Putamen (tissue), 1 donor: ENCODE measurements at places on chromosomes 3 and 15.

GRCh38 chr3:172138792-172139507 lies 99.6 kb downstream of the FNDC3B start:
- peak; percentile 83 for DNase-seq

- DNase-seq, result no peak
Measured at GRCh38 chr15:49273734-49274318, 103.8 kb downstream of the GALK2 start.

DNA sequence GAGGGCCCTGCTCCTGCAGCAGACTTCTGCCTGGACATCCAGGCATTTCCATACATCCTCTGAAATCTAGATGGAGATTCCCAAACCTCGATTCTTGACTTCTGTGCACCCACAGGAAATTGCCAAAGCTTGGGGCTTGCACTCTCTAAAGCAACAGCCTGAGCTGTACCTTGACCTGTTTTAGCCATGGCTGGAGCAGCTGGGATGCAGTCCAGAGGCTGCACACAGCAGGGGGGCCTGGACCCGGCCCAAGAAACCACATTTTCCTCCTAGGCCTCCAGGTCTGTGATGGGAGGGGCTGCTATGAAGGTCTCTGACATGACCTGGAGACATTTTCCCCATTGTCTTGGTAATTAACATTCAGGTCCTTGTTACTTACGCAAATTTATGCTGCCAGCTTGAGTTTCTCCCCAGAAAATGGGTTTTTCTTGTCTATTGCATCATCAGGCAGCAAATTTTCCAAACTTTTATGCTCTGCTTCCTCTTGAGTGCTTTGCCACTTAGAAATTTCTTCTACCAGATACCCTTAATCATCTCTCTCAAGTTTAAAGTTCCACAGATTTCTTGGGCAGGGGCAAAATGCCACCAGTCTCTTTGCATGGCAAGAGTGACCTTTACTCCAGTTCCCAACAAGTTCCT lies 11.8 kb upstream of the MYO5A start:
- no peak for DNase-seq

DNA sequence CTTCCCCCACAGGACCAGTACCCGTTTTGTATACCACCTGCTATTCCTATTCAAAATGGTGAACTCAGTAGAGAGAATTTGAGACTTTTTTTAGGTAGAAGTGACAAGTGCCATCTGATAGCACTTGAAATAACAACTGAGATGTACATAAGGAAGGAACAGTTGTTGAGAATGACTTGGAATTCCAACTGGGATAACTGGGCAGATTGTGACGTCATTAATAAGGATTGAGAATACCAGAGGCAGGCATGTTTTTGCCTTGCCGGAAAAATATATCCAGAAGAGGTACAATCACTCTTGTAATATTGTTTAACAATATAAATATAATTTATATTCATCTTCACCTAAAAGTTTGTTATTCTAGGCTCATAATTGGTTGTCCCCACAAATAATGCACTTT lies 454.1 kb upstream of the RGMA start:
- DNase-seq, result no peak

DNA sequence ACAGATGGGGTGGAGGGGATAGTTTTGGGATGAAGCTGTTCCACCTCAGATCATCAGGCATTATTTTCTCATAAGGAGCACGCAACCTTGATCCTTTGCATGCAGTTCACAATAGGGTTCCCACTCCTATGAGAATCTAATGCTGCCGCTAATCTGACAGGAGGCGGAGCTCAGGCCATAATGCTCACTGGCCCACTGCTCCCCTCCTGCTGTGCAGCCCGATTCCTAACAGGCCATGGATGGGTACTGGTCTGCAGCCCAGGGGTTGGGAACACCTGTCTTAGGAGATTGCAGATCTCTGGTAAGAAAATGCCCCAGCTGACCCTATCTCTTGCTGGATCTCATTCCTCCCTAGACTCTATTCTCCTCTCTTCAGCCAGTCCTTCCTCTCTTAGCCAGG lies 6.8 kb downstream of the CSTA start:
- no peak for DNase-seq

- DNase-seq, result no peak
Measured at GRCh38 chr15:31598620-31599019, 272.0 kb downstream of the KLF13 start.

DNA sequence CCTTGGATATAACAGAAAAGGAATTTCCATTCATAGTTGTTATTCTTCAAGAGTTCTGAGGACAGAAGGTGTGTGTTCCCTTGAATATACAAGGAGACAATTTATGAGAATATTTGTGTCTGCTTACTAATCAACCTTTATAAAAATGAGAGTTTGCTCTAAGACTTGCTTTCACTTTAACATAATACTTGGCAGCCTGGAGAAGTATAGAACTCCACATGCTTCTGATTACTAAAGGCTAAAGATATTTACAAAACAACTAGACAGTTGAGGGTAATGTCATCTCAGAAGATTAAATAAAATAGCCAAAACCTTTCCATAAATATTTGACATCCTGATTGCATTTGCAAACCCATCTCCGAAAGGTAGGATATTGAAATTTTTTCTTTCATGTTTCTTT lies 727.1 kb upstream of the NAALADL2 start:
- no peak for DNase-seq

- no peak for DNase-seq
Measured at GRCh38 chr3:99925584-99926230, 108.0 kb downstream of the CMSS1 start.

DNA sequence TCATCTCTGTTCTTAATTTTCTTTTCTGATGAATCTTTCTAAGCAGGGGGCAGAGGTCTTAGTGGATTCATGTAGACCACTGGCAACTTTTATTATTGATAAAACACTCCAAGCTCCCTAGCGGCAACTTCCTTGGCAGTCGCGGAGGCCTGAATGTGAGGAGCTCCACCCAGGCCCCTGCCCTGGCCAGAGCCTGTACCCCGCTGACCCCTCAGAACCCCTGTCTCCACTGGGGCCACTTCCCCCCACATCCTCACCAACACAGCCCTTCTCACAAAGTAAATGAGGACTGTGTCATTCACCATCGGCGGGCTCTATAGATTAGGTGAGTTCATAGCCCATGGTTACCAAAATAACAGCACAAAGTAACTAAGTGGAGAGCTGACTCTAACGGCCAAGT lies 111.6 kb downstream of the TPRA1 start:
- no peak for DNase-seq

DNA sequence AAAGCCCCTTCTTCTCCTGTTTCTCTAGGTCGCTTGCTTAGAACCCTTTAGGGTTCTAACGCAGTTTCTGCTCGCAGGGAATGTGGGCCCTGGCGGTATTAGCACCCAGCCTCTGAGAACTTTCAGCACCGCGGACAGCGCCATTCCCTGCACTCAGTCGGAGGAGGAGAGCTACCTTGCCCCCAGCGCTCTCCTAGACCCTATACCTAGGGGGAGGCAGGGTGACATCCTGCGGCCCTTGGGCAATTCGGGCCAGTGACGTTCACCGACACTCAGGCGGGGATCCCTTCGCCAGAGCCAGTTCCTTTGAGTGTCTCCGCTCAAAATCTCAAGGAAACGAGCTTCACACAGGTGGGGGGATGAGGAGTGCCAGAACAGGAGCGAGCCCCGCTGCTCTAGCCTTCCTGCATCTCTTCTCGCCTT lies 1.3 kb downstream of the SLC7A14 start:
- DNase-seq, result peak; percentile 49

GRCh38 chr3:184229394-184230080 lies at the start of gene VWA5B2:
VWA5B2 (plus strand) TSS chr3:184229585; CDS start chr3:184230529, 944 bp downstream.
- DNase-seq, result peak; percentile 29

DNA sequence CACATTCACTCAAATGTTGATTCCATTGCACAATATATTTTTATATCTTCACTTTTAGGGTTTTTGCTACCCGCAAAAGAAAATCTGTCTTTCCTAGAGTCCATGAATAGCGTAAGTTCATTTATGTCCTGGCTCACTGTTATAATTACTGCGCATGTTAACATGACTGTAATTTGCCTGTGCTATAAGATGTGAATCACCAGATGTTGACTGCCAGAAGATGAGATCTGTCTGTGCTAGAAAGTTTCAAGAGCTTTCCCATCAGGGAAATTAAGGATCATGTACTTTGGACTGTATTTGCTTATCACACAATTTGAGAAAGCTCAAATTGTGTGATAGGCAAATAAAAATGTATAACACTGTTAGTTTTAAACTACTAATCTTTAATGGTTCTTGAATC lies 322.5 kb downstream of the CHL1 start:
- DNase-seq, result no peak

DNA sequence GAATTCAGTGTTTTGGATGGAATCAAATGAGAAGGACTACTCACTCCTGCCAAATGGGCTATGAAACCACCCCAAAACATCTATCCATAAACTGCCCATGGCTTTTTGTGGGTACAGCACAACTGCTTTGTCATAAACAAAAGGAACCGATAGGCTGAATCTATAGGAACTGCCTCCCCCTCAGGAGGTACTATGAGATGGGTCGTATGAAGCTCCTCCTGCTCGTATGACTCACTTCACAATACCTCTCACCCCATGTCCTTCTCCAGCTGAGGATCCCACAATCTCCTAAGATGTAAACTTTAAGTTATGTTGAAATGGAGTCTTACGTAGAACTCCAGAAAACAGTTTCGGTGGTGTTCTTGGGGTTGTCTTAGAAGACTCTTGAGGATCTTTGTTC lies 129.9 kb upstream of the SAMMSON start:
- no peak for DNase-seq

GRCh38 chr15:66369773-66370651 lies 13.5 kb upstream of the TIPIN start:
- DNase-seq, result no peak

- DNase-seq, result no peak
Measured at GRCh38 chr3:141764986-141765385, 1.8 kb downstream of the GRK7 start.

- no peak for DNase-seq
Measured at GRCh38 chr15:33768670-33769190, 199.6 kb upstream of the CHRM5 start.

GRCh38 chr3:43132870-43133636 lies 27.2 kb upstream of the POMGNT2 start:
- DNase-seq, result peak; percentile 38

DNA sequence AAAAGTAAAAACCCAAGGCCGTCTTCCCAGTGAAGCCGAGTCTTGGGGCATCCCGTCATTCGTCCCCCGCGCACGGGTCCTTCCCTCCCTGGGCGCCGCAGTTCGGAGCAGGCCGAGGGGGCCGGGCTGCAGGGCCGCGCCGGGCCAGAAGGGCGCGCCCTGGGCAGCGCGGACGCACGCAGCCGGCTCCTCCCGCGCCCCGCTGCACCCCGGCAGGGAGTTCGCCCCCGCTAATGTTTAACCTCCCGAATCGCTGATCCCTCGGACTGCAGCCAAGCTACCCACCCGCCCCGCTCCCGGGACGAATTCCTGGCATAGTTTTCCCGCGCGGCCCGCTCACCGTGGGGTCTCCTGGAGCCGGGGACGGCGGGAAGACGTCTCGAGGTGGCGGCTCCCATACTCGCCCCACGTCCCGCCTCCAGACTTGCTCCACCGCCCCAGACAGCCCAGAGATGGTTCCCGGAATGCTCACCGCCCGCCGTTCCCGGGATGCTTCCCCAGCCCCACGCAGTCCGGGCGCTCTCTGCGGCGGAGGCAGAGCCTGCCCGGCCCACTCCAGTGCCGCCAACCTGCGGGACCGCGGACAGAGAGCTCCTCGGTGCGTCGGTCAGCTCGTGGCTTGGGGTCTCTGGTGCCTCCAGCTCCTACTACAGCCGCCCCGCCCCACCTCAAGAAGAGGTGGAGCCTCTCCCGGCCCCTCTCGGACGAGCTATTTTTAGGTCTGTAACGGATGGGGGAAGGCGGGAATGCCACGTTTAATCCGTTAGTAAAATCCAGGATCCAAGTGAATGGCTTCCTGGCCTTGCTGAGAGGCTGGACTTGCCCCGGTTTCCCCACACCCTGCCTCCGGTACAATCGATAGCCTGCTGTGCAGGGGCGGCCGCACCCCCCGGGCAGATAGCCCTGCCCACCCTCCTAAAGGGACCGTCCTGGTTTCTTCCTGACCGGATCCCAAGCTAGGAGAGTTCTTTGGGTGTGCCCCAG lies at the start of gene DZIP1L:
DZIP1L (minus strand) TSS at position 621 of the 984 bp plus-strand sequence. CDS start 11,637 bp downstream, outside the sequence.
- no peak for DNase-seq

GRCh38 chr15:68209735-68210408 lies 4.7 kb upstream of the CALML4 start:
- DNase-seq, result no peak

GRCh38 chr3:152909180-152909883 lies 74.4 kb downstream of the P2RY1 start:
- no peak for DNase-seq

GRCh38 chr3:179000144-179000543 lies 71.5 kb downstream of the ZMAT3 start:
- no peak for DNase-seq

DNA sequence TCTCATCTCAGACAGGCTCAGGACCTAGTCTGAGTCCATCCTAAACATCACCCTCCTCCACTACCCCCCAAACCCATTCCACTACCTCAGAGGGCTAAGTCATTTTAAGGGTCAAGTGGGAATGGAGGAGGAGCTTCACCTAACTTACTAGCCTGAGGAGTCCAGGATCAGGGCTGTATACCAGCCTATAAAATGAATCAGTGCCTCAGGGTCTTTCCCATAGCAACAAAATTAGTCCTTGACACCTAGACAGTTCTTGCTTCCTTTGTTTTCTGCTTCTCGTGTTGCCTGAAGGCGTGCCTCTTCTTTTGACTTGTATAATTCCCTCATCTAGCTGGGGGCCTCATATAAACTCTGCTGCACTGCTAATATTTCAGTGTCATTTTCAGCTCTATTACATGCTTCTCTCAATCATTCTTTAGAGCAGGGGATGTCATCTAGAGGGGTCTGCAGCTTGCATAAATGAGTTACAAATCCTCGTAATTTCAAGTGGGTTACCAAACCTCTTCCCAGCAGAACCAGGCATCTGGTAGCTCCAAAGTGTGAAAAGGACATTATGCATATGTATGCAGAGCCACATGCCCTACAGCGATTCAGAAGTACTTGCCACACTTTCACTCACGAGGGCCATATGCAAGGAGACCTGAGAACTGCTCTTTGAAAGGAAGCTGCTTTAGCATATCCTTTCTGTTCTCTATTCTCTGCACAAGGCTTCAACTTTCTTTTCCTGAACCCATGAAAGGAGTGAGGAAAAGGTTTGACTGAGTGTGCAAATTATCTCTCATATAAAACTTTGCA lies 311.7 kb upstream of the SEMA6D start:
- DNase-seq, result no peak

GRCh38 chr3:39127269-39127907 lies 19.9 kb downstream of the TTC21A start:
- no peak for DNase-seq

GRCh38 chr15:81338170-81339007 lies 14.4 kb upstream of the STARD5 start:
- no peak for DNase-seq

- peak; percentile 83 for DNase-seq
Measured at GRCh38 chr3:33717866-33718594, at the start of gene CLASP2. CLASP2 (minus strand) TSS chr3:33718254; CDS start chr3:33718002, 252 bp downstream.

- DNase-seq, result no peak
Measured at GRCh38 chr3:9385187-9386077, 12.0 kb upstream of the SETD5 start.

DNA sequence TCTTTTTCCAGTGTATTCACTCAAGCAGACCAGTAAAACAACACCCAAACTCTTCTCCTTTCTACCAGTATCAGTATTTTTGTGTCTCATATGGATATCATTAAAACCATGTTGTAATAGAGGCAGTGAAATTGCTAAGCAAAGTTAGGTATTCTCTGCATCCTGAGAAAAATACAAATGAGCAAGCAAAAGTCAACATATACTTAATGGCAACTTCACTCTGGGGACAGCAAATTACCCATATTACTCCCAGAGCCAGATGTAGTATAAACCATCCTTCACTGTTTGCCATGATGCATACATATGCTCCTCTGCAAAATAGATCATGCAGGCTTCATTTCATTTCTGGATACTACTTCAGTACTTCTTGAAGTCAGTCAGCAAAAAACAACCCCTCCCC lies 22.1 kb downstream of the UBA5 start:
- DNase-seq, result no peak
